NCI-H460 (cell line): ENCODE measurements at places on chromosomes 16 and 17. TPM values are rescaled to one million over a fixed set of nuclear protein-coding genes. Genes with fewer than 3 reads are reported as not detected.
A peak's percentile ranks its signal among the peaks of the same experiment; 100 is the strongest.

GRCh38 chr17:82239926-82240505 is 11.2 kb downstream of the SLC16A3 start:
- DNase-seq, result no peak

GRCh38 chr17:49819651-49820050 is 28.2 kb downstream of the TAC4 start:
- DNase-seq, result no peak

The SLC25A10 gene
- total RNA-seq, result 9.4 and 12.6 TPM in 2 replicates

DNA sequence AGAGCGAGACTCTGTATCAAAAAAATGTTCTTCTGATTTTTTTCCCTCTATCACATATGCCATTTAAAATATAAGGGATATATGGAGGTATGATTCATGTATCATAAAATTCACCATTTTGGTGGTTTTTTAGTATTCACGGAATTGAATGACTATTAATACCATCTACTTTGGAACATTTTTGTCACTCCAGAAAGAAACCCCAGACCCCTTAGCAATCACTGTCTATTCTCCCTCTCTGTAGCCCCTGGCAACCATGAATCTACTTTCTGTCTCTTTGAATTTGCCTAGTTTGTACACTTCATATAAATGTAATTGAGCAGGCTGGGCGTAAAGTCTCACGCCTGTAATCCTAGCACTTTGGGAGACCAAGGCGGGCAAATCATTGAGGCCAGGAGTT is 75.9 kb downstream of the PRKCA start:
- no peak for DNase-seq

DNA sequence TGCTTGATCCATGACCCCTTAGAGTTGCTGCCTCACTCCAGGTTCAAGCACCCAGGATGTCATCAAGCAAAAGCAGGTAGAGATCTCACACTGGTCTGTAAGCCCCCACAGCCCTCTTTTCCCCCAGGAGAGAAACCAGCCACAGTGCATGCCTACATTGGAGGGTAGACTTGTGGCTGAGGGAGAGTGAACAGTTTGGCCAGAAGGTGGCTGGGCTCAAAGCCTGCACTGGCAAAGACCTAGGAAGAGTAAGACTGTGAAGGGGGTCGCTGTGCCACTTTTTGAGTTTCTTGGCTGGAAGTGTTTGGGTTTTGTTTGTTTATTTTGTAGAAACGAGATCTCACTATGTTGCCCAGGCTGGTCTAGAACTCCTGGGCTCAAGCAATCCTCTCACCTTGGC is 28.5 kb downstream of the HOXB1 start:
- DNase-seq, result no peak

DNA sequence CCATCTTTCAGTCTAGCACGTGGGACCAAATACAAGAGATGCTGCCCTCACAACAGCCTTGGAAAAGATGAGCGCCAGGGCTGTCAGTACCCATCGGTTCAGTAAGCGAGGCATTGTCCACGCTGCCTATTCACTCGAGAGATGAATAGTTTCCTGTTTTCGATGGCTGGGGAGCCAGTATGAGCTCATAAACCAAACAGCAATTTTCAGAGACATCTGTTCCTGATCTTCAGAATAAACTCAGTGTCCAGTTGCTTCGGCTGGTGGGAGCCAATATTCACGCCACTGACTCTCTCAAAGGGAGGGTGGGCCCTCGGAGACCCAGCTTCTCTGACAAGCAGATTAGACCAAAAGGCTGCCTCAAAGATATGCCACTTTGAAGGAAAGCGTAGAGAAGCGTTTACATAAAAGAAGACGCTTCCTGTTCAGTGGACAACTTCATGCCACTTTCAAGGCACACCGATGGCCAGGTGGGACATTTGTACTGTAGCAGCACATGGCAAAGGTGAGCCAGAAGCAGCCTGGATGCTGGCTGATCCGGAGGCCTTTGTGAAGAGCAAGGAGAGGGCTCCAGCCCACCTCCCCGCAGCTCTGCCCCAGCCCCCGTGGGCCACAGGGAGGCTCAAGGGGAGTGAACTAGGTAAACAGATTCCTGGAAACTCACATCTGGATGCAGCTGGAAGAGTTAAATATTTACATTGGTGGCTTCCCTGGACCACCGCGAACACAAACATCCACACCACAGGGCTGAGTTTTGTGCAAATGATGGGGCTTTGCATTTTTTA is 6.0 kb downstream of the TIMM22 start:
- DNase-seq, result no peak

The HID1 gene
- 5.0 and 8.2 TPM in 2 replicates for total RNA-seq

GRCh38 chr16:24273508-24274182 is 17.5 kb downstream of the CACNG3 start:
- peak; percentile 40 for DNase-seq
